ENCODE measurements at places on chromosomes 6 and 20.

DNA sequence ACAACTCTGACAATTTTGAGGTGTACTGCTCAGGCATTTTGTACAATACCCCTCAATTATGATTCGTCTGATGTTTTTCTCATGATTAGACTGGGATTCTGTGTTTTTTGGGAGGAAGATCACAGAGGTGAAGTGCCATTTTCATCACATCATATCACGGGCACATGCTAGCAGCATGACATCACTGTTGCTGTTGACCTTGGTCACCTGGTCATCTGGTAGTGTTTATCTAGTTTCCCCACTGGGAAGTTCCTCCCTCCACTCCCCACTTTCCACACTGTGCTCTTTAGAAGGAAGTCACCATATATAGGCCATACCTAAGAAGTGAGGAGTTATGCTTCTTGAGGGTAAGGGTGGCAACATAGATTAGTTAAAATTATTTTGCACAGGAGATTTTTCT is 20.8 kb downstream of the GCM2 start:
- no peak for DNase-seq

GRCh38 chr6:160930547-160931377 is 60.8 kb upstream of the MAP3K4 start:
- peak; percentile 58 for DNase-seq

DNA sequence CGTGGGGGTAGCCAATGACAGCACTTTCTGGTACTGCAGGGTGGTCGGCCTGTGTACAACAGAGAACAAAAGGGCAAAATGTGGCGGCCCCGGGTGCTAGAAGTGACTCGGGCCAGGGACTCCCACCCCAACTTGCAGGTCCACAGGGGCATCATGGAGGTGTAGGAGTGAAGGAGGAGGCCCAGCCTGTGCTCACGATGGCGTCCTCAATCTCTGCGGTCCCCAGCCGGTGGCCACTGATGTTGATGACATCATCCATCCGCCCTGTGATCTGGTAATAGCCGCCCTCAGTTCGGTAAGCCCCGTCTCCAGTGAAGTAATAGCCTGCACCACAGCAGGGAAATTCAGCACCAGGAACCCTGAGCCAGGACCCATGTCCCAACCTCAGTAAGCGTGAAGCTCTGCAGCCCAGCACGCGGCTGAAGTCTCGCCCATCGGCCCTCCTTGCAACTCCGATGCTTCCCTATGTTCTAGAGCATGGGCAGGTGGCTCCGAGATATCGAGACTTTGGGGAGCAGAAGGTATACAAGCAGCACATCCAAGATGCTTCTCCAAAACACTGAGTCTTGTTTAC is 20.2 kb upstream of the APMAP start:
- DNase-seq: no peak

DNA sequence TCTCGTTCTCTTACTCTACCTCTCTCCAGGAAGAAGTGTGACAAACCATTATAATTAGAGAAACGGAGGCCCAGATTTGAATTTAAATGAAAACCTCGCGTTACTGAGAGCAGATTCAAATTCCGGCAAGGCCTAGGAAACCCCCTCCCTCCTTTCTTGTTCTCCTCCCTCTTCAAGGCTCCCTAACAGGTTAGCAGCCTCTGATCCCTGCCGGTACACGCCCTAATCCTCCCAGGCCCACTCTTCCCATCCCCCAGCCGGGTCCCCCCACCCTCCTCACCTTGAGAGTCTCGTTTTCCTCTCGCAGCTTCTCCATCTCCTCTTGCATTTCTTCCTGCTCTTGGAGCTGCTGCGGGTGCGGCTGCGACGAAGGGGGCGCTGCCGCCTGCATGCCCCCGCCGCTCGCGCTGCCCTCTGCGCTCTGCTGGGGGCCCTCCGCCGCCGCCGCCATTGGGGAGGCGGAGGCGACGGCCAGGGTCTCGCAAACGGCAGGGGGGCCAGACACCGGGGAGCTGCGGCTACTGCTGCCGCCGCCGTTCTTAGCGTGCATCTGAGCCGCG is 3.8 kb downstream of the MTCL3 start:
- no peak for DNase-seq

DNA sequence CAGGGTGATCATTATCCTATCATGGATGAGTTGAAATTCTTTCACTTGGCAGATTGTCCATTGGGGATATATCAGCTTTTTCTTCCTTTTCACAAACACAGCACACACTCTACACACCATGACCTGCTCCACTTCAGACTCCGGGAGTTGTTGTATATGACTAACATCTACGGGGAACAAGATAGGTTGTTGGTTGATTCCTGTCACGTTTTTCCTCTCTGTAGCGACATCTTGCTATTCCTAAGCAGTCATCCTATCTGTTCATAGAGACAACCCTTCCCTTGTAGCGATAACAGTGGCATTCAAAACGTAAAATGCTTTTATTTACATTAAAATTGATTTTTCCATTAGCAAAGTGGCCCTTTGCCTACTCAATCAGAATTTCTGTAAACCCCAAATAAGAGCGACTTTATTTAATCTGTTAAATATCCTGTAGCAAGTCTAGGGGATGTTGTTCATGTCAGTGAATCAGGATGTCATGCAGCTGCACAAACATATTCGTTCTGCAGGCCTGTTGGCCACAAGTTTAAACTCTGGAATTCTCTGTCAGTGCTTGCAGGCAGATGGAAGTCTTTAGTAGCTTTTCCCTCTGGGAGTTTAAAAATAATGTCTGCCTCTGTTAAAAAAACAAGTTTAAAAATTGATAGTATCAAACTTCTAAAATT is 23.1 kb downstream of the PHACTR2 start:
- no peak for DNase-seq
